NCI-H1930 (cell line): ENCODE measurements at places on chromosomes 6 and 20.

DNA sequence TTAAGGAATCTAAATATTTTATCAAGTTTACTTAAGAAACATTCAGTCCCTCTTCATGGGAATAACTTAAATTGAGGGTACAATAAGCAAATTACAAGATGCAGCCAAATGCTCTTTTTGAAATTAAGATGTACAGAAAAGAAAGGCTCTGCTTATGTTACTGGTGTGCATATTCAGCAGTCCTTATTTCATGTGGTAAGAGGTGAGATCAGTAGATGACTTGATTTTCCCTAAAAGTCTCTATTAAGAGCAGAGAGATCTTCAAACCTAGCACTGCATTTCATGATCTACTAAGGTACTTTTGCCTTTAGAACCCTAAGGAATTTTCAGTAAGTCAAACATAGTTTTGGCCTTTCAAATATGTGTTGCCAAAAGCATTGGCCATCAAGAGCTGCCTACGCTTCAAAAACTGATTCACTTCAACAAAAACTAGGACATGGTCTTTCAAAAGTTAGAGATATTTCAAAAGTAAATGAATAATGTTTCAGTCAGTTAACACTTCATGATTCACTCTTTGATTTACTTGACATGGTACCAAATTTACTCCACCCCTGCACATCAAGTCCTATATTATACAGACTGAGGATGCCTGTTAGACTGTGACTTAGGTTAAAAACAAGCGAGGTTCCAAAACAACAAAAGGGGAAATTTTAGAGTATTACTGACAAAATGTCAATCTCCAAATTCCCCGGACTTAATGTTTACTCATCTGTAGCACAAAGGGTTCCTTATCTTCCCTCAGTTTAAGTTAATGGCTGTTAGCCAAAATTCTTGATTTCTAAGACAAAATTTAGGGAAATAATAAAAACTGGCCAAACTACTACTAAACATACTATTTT lies 19.2 kb downstream of the C6orf62 start:
- no peak for DNase-seq

DNA sequence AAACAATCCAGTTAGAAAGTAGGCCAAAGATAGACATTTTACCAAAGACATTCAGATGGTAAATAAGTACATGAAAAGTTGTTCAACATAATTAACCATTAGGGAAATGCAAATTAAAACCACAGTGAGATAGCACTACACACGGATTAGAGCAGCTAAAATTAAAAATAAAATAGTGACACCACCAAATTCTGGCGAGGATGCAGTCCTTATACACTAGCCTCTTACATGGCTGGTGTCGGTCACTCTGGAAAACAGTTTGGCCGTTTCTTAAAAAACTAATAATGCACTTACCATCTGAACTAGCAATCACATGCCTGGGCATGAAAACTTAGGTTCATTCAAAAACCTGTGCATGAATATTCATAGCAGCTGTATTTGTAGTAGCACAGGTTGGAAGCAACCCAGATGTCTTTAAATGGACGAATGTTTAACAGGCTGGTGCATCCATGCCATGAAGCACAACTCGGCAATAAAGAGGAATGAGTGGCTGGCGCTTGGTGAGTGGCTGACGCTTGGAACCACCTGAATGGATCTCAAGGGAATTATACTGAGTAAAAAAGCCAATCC lies 77.0 kb downstream of the FAM120B start:
- no peak for DNase-seq

- no peak for DNase-seq
These were observed 191.6 kb upstream of the CCN2 start for GRCh38 chr6:132142768-132143167.

DNA sequence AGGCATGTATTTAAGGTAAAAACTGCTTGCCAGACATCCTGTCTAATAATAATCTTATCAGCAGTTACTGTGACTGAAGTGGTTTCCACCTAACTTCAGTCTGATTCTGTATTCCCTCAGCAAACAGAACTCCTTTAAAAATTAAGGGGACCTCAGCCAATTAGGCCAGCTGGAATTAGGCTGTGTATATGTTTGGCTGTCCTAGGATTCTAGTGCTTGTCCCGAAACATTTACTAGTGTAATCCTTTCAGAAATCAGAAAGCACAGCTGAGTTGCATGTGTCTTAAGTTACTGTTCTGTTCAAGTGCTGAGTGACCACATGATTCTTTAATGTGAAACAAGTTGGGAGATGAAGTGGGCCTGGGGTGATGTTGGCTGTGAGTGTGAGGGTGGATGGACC lies 120.9 kb upstream of the SUPT3H start:
- DNase-seq = no peak

DNA sequence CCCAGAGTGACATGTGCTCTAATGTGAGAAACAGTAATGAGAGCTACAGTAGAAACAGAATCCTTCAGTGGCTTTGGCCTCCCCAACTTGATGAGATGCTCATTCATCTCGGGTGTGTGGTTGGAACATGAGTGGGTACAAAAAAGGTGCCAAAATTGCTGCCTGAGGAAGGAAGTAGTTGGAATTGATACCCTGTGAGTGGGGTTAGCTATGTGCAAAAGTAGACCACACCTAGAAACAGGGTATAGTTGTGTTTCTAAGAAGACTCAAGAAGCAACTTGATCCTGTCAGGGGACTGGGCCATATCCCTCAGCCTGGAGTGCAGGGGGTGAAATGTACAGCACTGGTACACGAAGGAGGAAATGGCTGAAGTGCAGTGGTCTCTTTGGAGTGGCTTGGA lies 206.4 kb upstream of the SUPT3H start:
- no peak for DNase-seq

DNA sequence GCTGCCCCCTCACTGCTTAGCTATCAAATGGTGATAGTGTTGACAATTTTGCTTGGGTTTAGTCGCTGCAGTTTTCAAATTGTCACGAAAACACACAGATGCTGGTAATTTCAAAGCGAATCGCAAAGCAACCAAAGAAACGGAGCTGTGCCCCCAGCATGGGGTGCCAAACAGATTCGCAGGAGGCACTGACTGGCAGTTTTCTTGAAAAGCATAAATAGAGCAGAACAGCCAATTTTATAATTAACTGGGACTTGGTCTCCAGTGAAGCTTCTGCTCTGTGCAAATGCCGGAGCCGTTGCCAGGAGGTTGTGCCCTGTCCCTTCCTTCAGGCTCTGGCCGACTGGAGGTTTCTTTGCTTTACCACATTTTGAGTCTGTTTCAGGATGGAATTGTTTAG lies 18.8 kb downstream of the ARHGAP40 start:
- DNase-seq = no peak

DNA sequence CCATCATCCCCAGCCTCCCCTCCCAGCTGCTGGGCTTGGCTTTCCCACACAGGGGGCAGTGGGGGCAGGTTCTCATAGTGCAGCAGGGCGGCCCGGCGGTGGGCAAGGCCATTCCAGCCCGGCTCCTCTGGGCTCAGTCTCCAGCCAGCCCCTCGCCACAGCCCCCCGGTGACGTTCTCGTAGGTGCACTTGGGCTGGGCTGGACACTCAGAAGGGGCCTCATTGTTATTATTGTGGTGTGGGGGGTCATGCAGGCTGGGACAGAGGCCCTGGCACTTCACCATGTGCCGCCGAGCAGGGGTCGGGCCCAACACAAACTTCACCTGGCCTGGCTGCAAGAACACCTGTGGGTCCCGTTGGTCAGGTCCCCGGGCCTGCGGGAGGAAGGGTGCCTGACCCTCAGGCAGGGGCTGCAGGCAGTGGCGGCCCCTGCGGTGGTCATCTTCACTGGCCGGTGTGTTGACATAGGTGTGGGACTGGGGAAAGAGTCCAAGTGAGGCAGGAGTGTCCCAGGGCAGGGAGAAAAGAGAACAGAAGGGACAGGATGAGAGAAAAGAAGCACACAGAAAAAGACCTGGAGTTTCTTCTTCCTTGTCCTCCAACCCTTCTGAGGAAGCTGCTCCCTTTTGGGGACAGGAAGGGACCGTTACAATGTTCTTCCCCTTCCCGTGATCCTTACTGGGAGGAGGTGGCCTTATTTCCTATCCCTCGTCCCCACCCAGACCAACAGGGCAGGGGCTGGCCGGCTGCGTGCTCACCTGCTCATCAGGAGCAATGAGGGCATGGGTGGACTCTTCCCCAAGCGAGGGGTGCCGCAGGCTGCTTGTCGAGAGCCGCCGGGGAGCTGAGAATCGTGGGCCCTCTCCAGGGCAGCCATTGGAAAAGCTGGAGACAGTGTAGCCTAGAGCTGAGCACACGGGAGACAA lies 8.4 kb downstream of the FRS3 start:
- DNase-seq = no peak

GRCh38 chr20:3352202-3352601 lies 55.3 kb downstream of the DNAAF9 start:
- DNase-seq = no peak

DNA sequence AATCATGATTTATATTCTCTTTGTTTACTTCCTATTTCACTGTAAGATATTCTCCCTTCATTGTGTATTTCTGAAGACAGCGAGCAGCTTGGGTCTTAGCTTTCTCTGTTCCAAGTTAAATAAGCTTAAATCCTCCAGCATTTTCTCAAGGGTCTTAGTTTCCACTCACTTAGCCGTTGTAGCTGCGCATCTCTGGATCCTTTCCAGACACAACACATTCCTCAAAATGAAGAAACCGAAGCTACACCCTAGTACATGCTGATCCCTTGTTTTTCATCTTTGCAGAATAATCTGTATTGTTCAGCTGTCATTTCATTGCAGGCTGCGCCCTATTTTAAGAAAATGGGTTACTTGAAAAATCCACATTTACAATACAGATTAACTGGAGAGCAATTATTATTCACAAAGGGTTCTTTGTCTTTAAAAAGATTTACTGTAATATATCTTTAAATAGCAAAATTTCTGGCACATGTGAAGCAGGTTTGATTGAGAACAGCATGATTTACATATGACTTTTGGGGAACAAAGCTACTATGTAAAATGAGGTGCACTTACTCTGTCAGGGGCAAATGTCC lies 375.8 kb downstream of the QKI start:
- no peak for DNase-seq
